ENCODE measurements at places on chromosomes 6 and 20.

GRCh38 chr6:24743265-24743943 lies 24.4 kb upstream of the C6orf62 start:
- DNase-seq = no peak

- DNase-seq = no peak
These were observed 29.9 kb upstream of the TSPYL1 start for GRCh38 chr6:116309657-116310056.

DNA sequence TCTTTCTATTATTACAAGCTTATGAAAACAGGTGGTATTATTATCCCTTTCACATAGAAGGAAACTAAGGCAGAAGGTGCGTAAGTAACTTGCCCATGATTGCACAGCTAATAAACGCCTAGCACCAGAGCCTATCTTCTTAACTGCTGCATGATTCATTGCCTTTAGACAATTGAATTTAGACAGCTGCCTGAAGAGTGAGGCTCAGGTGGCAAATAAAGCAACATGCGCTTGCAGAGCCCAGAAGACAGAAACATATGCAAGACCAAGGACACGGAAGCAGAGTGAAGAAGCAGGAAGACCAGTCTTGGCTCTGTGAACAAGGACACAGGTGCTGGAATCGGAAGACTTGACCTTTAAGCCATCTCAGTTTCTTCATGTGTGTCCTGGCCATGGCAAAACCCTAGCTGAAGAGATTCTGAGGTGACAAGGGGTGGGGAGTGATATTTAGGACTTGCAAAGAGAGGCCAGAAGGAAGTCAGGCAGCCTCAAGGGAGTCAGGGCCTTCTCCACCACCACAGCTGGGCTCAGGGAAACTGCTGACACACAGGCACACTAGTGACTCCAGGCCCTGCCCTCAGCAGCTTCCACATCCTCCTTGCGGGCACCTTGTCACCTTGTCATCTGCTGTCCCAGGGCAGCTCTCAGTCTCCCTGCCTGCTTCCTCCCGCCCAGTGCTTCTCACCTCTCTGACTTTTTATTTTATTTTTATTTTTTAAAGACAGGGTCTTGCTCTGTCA lies 91.7 kb upstream of the SLC22A16 start:
- DNase-seq = no peak

GRCh38 chr6:6697620-6698019 lies 109.1 kb downstream of the LY86 start:
- no peak for DNase-seq

GRCh38 chr20:44253528-44253927 lies 6.4 kb downstream of the GDAP1L1 start:
- no peak for DNase-seq

- DNase-seq = no peak
These were observed 71.5 kb downstream of the DLGAP4 start for GRCh38 chr20:36377348-36378326.

- DNase-seq = no peak
These were observed 335.6 kb upstream of the BTBD3 start for GRCh38 chr20:11582060-11582459.

DNA sequence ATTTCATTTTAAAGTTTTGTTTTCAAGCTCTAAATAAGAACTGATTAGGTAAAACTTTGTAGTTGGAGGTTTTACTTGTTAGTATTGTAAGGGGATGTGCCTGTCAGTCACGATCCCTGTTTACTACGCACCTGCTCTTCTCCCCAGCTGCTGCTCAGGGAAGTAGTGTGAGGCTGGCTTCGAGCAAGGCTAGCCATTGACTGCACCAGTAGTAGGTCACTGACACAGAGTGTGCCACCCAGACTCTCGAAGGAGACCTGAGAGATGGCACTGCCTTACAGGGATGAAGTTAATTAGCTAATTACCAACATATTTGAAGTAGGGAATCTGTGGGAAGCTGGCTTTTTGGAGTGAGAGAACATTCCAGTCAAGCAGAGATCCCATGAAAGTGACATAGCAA lies 89.2 kb downstream of the DNAH8 start:
- DNase-seq = no peak

DNA sequence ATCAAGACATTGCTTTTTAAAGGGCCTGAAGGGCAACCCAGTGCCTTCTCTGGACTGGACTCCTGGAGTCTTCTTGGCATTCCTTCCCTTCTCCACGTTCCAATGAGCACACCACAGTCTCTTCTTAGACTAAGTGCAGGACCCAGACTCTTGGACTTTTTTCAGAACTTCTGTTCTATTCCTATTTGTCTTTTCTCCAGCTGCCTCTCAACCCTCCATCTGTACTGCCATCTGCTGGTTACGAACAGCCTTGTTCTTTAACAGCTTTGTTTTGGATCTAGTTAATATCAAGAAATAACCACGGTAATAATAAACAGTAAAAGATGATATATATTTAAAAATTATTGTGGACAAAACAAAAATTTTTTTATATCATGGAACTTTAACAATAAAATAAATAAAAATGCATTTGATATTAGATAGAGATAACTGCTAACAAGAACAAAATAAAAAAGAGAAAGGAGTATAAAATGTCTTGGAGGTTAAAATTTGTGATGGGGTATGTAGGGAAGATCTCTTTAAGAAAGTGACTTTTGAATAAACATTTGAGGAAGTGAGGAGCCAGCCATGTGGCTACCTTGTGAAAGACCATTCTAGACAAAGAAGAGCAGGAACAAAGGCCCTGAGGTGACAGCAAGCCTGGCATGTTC lies 105.1 kb upstream of the HCRTR2 start:
- DNase-seq = peak; percentile 35

DNA sequence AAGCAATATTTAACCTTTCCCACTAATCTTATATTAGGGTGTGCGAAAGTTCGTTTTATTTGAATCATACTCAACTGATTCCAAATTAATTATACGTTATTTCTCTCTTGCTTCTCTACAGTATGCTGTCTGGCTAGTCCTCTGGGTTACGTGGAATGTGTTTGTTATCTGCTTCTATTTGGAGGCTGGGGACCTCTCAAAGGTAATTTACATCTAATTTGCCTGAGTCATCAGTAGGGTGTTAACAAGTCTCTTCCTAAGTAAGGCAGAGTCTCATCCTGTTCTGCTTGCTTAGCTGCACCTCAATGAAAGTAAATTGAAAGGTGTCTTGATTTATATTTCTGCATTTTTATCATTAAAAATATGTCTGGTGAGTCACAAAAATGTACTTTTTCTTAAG lies 551.5 kb downstream of the NKAIN2 start:
- no peak for DNase-seq

- no peak for DNase-seq
These were observed 49.5 kb upstream of the FBXO30 start for GRCh38 chr6:145863988-145864616.

GRCh38 chr6:69796073-69796641 lies 653 bp downstream of the LMBRD1 start:
- peak; percentile 27 for DNase-seq

GRCh38 chr20:41952166-41952565 lies 334.0 kb upstream of the CHD6 start:
- DNase-seq = no peak

DNA sequence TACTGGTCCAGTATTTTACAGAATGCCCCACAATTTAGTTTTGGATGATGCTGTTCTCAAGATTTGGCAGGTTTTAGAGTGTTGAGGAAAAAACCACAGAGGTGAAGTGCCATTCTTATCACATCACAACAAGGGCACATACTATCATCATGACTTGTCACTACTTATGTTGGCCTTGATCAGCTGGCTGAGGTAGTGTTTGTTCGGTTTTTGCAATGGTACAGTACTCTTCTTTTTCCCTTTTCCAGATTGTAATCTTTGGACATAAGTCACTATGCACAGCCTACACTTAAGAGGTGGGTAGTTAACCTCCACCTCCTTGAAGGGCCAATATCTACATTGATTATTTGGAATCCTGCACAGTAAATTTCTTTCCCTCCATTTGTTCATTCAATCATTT lies 8.8 kb downstream of the TENT5A start:
- DNase-seq = no peak

- DNase-seq = no peak
These were observed 121.6 kb downstream of the QRSL1 start for GRCh38 chr6:106750946-106751345.

GRCh38 chr6:91279740-91280493 lies 693.0 kb upstream of the MAP3K7 start:
- no peak for DNase-seq

DNA sequence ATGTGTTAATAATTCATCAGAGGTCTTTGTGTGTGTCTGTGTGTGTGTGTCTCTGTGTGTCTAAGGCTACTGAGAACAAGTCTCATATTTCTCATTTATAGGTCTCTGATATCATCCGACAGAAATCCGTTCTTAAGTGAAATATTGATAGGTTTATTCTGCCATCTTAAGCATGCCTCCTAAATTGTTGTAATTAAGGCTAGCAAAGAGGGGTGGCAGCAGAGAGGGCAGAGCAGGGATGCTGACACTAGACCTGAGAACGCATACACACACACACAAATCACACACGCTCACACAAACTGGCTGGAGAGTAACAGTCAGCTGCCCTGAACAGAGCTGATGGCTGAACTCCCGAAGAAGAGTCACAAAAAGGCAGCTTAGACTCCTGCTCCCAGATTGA lies 84.9 kb upstream of the LRFN2 start:
- DNase-seq = no peak

DNA sequence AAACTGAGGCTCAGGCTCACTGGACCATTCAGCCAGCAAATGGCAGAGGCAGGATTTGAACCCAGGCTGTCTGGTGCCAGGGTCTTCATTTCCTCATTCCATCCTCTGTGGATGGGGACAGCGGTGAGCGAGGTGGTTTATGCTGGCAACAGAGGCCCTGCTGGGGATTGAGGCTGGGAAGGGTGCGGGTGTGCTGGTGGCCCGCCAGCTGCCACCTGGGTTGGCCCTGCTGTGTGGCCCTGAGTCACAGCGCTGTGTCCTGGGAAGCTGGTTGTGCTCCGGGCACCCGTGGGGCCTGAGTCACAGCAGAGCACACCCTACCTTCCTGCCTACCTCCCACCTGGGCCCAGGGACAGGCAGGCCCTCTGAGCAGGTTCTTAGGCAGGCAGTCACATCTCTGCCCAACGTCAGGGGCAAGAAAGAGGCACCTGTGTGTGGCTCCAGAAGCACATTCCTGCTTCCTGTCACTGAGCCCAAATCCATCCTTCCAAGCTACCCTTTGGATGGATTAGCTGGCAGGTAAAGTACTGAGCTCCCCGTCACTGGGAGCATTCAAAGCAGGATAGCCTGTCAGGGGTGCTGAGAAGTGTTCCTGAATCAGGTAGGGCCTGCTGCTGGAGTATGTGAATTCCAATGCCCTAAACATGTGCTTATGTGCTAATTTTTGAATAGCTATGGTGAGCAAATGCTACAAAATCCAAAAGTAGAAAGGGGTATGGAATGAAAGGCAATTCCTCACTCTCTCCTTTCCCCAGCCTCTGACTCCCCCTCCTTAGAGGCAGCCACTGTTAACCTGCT lies 53.9 kb downstream of the CEBPB start:
- DNase-seq = no peak

DNA sequence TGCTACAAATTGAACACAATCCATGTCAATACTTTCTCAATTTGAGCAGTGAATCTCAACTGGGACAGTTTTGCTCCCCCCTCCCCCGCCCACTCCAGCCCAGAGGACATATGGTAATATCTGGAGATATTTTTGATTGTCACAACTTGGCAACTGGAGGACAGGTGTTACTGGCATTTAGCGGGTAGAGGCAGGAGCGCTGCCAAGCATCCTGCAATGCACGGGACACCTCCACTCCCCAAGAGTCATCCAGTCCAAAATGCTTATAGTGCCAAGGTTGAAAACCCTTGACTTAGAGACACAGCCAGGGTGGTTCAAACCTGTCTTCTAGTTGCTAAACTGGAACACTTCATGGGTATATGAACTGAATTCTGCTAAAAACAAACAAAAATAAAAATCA lies 26.9 kb upstream of the LRRC1 start:
- DNase-seq = no peak

DNA sequence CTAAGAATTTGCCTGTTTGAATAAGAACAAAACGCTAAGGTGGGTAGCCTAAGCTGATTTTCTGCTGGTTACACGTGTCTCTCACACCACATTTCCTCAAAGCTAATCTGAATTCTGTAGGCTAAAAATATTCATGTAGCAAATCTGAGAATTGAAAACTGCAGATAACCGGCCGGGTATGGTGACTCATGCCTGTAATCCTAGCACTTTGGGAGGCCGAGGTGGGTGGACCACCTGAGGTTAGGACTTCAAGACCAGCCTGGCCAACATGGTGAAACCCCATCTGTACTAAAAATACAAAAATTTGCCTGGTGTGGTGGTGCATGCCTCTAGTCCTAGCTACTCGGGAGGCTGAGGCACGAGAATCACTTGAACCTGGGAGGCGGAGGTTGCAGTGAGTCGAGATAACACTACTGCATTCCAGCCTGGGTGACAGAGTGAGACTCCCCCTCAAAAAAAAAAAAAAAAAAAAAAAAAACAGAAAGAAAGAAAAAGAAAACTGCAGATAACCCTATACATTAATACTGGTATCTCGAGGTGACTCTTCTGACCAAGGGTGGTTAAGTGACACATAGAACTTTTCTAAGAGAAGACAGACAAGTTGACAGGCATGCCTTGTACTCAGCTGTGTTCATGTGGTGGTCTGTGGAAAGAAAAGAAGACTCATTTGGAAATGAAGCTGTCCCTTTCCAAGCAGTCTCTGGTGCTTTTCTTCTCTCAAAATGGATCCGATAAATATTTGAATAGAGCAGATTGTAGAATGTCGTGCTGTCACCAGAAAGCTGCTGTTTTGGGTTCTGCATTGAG lies 24.7 kb upstream of the ASXL1 start:
- no peak for DNase-seq

GRCh38 chr6:142838821-142839685 lies 105.9 kb downstream of the HIVEP2 start:
- DNase-seq = no peak

GRCh38 chr20:44342248-44342647 lies 5.4 kb downstream of the R3HDML start:
- no peak for DNase-seq

- DNase-seq = peak; percentile 79
These were observed 23.1 kb upstream of the MRGBP start for GRCh38 chr20:62772990-62773844.

- DNase-seq = no peak
These were observed 125.9 kb upstream of the ESR1 start for GRCh38 chr6:151681433-151682059.

- no peak for DNase-seq
These were observed 1279.8 kb downstream of the EPHA7 start for GRCh38 chr6:92139601-92140000.

DNA sequence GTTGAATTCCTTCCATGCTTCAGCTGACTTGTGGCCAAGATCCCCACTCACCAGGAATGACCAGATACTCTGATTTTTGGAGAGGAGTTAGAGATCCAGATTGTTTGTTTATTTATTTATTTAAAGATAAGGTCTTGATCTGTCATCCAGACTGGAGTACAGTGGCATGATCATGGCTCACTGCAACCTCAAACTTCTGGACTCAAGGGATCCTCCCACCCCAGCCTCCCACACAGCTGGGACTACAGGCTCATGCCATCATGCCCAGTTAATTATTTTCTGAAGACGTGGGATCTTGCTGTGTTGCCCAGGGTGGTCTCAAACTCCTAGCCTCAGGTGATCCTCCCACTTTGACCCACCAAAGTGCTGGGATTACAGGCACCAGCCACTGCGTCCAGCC lies 4.1 kb upstream of the SPATA2 start:
- no peak for DNase-seq
